LNCaP clone FGC (cell line): ENCODE measurements at places on chromosomes 13 and 19.

DNA sequence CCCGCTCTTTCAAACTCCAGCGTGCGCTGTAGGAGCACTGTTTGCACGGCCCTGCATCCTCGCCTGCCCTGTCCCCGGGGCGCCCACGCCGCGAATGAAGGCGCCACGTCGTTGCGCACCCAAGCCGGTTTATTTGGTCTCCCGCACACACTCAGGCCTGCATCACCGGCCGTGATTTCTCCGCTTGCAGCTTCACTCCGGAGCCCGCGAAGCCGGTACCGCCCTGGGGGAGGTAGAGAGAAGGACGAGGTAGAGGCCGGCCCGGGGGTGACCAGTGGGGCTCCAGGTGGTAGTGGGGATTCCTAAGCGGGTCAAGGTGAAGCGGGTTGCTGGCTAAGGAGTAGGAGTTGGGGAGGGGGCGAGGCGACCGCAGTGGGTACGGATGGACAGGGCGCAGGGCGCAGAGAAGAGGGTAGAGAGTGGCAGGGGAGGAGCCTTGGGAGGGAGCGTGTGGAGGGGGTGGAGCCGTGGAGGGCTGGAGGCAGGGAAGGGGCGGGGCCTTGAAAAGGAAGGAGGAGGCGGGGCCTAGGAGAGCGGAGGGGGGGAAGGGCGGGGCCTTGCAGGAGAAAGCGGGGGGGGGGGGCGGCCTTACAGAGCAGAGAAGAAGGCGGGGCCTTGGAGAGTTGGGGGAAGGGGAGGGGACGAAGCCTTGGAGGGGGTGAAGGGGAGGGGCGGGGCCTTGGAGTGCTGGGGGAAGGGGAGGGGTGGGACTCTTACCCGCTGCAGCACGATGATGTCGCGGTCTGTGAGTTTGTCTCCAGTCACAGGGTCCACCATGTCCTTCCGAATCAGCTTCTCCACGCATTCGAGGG, 24.6 kb downstream of the NOSIP start:
- DNase-seq: no peak

GRCh38 chr19:8441725-8442544, 2.8 kb upstream of the HNRNPM start:
- no peak for DNase-seq

- no peak for DNase-seq
Measured at GRCh38 chr13:102702965-102703725, 8.3 kb upstream of the METTL21C start.

GRCh38 chr19:33426621-33427361, 53.3 kb downstream of the CEBPG start:
- no peak for DNase-seq

DNA sequence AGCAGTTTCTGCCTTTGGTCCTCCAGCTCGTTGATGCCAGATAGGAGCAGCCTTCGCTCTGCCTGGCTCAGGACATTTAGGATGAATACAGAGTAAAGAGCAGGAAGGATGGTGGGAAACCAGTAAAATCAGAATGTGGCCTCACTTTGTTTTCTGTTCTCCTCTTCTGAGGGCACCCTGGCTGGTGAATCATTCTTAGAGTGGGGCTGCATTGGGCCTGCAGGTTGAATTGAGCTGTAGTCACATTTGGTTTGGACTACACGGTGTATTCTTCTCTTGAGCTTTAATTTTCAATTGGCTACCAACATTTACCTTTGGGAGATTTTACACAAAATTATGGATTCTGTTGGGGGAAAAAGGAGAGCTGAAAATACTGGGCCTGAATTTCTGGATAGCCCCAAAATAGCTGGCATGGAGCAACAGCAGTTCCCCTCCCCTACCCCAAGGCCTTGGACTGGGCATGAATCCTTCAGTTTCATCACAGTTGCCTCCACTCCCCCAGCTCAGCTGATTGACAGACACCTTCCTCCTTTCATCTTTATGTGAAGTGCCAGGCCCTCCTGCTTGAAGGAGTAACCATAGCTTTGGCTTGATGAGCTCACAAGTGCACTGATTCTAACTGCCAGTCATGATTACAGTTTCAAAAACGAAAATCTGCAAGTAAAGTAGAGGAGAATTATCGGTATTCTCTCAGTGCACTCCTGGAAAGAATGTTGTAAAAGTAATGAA, 24.3 kb downstream of the ERCC5 start:
- DNase-seq: no peak

GRCh38 chr13:40344270-40345148, 321.9 kb downstream of the FOXO1 start:
- no peak for DNase-seq

DNA sequence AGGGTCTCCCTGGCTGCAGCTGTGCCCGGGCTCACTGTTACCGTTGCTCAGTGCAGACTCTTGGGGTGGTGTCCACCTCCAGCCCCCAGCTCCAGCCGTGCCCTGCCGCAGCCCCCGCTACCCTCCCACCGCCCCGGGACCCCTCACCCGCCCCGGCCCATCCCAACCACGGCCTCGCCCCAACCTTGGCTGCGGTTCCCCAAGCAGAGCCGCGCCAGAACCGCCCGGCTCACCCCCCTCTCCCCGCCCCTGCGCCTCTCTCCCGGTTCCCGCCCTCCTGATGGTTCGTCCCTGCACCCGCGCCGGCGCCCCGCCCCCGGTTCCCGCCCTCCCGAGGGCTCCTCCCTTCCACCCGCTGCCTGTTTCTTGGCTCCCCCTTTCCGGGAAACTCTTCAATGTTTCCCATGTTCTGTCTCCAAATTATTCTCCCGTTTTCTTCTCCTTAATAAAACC, 40.3 kb downstream of the ANKRD10 start:
- DNase-seq: no peak

DNA sequence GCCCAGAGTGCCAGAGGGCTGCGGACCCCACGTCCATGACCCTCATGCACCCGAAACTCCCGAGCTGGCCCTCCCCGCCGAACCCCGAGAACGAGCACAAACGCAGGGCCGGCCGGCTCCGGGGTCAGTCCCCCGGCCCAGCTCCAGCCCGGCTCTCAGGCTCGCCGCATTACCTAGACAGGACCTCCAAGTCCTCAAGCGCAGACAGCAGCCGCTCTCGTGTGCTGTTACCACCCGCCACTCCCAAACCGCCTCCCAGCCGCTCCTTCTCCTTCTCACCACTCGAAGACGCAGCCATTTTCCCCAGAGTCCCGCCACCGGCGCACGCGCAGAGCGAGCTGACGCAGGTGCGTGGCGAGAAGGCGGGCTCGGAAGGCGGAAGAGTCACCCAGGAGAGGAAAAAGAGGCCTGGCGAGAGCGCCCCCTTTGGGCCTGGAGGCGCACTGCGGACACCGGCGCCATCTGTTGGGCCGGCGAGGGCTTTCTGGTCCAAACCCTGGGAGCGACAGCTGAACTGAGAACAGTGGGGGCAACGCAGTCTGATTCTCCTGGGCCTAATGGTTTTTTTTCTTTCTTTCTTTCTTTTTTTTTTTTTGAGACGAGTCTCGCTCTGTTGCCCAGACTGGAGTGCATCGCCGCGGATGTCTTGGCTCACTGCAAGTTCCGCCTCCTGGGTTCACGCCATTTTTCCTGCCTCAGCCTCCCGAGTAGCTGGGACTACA, at the start of gene MED4:
Gene MED4, minus strand, starts transcription at position 324 of the 722 bp plus-strand sequence. Its CDS starts 26 bp downstream, at position 298.
- peak; percentile 67 for DNase-seq

DNA sequence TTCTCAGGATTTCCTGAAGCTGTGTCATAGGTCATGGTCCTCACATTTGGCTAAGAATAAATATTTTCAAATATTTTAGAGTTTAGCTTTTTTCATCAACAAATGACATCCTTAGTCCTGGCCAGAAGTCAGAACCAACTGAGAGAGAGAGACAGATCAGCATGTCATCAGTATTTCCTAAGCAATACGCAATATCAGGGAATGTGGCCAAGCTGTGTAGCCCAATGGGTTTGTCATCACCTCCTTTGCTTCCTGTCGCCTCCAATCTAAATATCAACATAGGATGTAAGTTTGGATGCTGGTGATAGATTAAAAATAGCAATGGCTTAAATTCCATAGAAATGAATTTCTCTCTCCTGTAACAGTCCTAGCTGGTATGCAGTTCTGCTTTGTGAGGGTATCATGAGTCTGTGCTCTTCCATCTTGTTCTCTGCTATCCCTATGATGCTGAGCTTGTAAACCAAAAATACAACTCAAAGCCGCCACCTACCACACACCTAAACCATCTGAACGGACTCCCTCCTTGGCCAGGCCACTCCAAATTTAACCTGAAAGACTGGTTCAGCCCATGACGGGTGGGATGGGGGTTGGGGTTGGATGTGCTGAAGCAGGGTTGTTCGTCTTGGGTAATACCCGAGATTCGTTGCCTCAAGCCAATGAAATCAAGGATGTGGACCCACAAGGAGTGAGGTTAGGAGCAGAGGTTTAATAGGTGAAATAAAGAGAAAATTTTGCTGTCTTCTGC, 10.0 kb upstream of the IGSF23 start:
- DNase-seq: no peak

DNA sequence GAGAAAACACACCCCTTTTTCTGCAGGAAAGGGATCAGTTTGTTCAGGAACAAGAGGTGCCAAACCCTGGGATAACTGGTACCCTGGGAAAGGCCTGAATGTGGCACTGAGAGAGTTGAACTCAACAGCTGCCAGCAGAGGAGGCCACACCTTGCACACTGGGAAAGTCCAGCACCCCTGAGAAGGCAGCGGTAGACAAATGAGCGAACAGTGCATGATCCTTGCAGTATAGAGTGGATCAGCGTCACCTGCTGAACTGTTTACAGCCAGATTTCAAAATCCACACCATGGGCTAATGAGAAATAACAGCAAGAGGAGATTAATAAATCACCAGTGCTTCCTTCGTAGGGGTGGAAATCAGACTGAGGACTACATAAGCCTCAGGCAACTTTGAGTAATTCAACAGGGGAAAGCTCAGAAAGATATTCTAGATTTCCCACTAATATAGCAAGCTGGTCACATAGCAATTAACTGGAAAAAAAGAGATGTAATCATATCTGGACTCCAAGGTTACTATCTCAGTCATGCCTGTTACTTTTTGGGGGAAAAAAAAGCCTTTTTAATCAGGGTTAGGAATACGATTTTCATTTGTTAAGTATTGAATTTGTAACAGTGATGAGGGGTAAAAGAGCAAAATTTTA, 52.0 kb downstream of the DCT start:
- DNase-seq: no peak

DNA sequence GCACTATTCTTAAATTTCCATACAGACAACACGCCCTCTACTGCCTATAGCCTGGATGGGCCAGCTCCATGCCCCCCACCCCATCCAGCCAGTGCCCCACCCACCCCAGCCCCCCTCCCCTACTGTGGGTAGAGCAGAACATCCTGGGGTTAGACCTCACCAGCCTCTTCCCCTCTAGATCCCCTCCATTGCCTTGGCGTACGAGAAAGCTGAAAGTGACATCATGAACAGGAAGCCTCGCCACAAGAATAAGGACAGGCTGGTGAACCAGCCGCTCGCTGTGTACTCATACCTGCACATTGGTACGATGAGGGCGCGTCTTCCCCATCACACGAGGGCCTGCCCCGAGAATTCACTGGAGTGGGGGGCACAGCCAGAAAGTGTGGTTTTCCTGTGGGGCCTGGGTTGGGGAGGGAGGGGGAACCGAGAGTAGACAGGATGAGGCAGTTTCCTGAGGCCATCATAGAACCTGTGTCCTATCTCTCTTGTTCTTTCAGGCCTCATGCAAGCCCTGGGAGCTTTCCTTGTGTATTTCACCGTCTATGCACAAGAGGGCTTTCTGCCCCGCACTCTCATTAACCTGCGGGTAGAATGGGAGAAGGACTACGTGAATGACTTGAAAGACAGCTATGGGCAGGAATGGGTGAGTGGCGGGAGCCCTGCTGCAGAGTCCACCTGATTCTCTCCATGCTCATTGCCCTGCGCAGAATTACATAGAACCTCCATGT, 29.1 kb downstream of the ATP12A start:
- DNase-seq: no peak

DNA sequence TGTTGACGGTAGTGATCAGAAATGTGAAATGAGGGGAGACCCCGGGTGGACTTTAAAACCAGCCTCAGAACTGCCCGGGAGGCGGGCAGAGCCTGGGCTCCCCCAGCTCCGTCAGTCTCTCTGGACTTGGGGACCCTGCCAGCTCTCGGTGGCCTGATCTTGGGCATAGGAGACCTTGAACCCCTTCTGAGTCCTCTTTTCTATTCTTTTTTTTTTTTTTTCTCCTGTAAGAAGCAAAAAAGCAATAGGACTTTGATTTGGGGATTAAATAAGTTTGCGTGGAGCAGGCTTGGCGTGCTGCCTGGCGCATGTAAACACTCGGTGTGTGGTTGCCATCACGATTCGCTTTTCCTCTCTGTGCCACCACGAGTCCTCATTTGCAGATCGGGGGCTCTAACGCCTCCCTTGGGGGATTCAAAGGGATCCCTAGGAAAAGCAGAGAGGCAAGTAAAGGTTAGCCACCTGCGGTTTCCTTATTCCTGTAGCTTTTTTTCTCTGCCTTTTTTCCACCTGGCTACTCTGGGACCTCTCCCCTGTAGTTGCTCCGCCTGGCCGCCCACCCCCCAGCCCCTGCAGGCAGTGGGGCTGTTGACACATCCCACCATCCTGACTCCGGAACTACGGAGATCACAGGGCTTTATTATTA, 1.3 kb downstream of the SAFB start:
- DNase-seq: no peak

DNA sequence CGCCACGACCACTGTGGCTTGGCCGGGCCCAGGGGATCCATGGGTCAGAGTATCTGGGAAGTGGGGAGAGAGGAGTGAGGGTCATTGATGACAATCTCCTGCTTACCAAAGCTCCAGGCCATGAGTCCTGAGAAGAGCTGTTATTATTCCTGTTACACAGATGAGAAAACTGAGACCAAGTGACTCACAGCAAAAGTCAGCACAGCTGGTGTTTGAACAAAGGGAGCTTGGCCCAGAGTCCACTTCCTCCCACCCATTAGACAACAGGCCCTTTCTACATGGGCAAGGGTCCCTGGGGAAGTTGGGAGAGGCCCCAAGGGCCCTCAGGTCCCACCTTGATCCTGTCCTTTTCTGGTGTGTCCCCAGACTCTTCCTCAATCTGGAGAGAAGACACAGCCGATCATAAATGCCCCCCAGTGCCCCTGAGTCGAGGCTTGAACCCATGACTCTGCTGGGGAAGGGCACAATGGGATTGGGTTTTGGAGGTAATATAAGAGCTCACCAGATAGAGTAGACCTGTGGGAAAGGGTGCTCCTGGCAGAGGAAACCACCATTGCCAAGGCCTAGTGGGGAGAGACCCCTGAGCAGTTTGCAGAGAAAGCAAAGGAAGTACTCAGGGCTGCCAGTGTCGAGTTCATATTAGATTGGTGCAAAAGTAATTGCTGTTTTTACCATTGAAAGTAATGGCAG, 6.8 kb downstream of the FUT6 start:
- no peak for DNase-seq

DNA sequence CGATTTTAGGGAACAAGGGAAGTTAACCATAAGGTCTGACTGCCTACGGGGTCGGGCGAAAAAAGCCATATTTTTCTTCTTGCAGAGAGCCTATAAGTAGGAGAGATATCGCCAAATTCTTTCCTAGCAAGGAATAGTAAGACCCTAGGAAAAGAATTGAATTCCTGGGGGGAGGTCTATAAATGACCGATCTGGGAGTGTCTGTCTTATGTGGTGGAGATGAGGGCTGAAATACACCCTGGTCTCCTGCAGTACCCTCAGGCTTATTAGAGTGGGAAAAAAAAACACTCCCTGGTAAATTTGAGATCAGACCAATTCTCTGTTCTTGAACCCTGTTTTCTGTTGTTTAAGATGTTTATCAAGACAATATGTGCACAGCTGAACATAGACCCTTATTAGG, 447.5 kb upstream of the ATXN8OS start:
- DNase-seq: no peak
